Activated CD4-positive, alpha-beta memory T cell treated with anti-CD3 and anti-CD28 coated beads for 36 hours (primary cell): ENCODE measurements at places on chromosomes 5 and 9.

DNA sequence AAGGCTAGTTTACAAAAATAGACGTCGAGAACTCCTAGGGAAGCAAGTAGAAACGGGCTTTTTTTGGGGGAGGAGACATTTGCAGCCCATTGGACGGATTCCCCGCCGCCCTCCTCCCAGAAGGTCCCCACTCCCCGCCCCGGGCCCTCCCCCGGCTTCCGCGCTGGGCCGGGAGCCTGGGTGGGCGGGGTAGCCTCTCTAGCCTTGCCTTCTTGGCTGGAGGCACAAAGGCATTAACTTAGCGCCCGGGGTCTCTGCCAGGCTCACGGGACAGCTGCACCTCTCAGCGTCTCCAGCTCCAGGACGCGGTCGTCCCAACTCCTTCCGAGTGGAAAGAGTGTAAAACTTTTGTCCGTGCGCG, at the start of gene DMRTA1:
DMRTA1 (plus strand) TSS at position 236 of the 361 bp plus-strand sequence. CDS start 242 bp downstream, outside the sequence.
- DNase-seq = no peak

- DNase-seq = no peak
Observed at GRCh38 chr9:126502417-126503332, 111.1 kb upstream of the LMX1B start.

- DNase-seq = no peak
Observed at GRCh38 chr5:39409033-39409432, 15.7 kb downstream of the DAB2 start.

DNA sequence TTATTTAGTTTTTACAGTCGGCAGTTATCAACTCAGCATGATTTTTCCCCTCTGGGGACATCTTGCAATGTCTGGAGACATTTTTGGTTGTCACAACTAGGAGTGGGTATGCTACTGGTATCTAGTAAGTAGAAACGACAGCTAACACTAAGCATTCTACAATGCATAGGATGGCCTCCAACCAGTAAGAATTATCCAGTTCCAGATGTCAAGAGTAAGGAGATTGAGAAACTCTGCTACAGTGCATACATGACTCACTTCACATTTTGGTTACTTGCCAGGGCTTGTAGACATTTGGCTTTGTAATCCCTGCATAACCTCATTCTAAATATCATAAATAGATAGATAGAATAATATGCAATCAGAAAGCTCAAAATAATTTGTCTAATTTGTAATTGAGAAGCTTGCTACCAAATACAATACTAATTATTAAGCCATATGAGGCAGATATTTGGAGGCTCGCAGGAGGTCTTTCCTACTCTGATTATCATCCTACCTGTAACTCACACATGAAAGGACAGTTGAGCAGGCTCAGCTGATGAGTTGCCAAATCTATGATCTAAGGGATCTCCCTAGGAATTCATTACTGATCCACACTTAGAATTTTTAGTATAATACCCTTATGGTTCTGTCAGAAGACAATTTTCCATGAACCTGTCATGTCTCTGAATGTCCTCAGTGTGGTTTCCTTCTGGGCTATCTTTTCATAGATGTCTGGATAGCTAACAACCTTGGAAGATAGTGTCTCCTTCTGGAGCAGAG, 346.9 kb upstream of the TLE4 start:
- DNase-seq = no peak

- DNase-seq = no peak
Observed at GRCh38 chr5:51194671-51195070, 188.6 kb upstream of the ISL1 start.

- DNase-seq = peak; percentile 84
Observed at GRCh38 chr5:134436523-134437339, 25.1 kb upstream of the CDKN2AIPNL start.
